ENCODE measurements at places on chromosomes 5 and 9.

- no peak for DNase-seq
- no peak overlapping the region for H3K27ac ChIP-seq
- no peaks in the 10 kb centered on the region for H3K27me3 ChIP-seq
- H3K36me3 ChIP-seq, result no peaks in the 10 kb centered on the region
- no peaks in the 10 kb centered on the region for H3K4me1 ChIP-seq
- H3K4me3 ChIP-seq, result no peak overlapping the region
These were observed 15.5 kb upstream of the SOWAHA start for GRCh38 chr5:132797651-132798050.

GRCh38 chr5:68818057-68818695, 275.6 kb upstream of the SLC30A5 start:
- no peaks in the 10 kb centered on the region for H3K27me3 ChIP-seq
- H3K4me1 ChIP-seq, result no peaks in the 10 kb centered on the region
- no peak for DNase-seq
- H3K27ac ChIP-seq, result no peak overlapping the region
- no peaks in the 10 kb centered on the region for H3K36me3 ChIP-seq

- H3K36me3 ChIP-seq, result peaks cover 40% of the 10 kb centered on the region
- peak overlapping the region; percentile 64 for H3K27ac ChIP-seq
- H3K4me1 ChIP-seq, result peaks cover 28% of the 10 kb centered on the region
- H3K4me3 ChIP-seq, result no peak overlapping the region
- DNase-seq, result no peak
- no peaks in the 10 kb centered on the region for H3K27me3 ChIP-seq
These were observed 3.5 kb downstream of the PHF19 start for GRCh38 chr9:120873512-120873911.

- H3K36me3 ChIP-seq, result no peaks in the 10 kb centered on the region
- no peak overlapping the region for H3K27ac ChIP-seq
- H3K4me1 ChIP-seq, result no peaks in the 10 kb centered on the region
- H3K4me3 ChIP-seq, result no peak overlapping the region
- DNase-seq, result no peak
These were observed 362.4 kb downstream of the NDUFS4 start for GRCh38 chr5:53922508-53923498.

GRCh38 chr9:85534340-85534739, 207.4 kb downstream of the AGTPBP1 start:
- H3K4me1 ChIP-seq, result no peaks in the 10 kb centered on the region
- no peaks in the 10 kb centered on the region for H3K27me3 ChIP-seq
- no peak overlapping the region for H3K27ac ChIP-seq
- no peak overlapping the region for H3K4me3 ChIP-seq

DNA sequence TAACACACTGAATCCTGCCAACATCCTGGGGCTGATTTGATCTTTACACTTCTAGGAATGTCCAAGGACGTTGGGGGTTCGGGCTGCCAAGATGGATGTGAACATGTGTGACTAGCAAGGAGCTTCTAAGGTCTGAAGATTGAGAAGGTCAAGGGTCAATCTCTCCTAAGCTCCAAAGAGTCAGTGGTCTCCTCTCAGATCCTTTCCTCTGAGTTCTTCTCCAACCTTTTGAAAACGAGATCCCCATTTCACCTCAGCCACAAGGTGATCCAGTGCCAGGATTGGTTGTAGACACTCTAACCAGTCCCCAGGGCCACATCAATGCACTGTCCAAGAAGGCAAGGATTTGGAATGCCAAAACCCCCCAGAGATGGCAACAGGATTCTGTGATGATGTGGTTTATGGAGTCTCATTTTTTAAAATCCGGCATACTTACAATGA, 266.8 kb downstream of the NDUFS4 start:
- no peak for DNase-seq
- no peak overlapping the region for H3K27ac ChIP-seq
- no peaks in the 10 kb centered on the region for H3K4me1 ChIP-seq
- no peaks in the 10 kb centered on the region for H3K36me3 ChIP-seq
- H3K27me3 ChIP-seq, result no peaks in the 10 kb centered on the region

DNA sequence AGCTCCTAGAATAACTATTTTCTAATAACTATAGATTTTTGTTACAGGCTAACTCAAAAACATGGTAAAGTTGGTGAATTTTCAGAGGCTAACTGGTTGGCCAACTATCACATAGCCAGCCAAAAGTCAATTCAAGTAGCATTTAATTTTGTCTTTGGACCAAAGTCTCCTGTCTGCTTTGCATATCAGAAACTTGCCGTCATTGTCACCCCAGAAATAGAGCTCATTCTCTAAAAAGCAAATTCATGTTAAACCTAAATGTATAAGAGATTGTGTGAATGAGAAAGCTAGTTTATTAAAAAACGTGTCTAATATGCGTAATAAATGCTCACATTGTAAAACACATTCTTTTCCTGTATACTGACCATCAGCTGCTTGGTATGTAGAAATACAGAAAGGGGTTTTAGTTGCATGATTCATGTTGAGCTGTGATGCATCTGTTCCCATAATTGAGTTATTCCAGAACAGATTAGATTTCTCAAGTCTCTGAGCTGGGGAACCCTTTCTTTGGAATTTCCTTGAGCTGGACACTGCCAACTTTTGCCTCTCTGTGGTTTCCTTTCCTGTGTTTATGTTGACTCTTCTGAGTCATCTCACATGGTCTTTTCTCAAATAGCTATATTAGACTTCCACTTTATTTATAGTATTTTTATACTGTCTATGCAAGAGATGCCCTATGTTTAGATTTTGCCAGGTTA, 7.3 kb downstream of the SRFBP1 start:
- no peaks in the 10 kb centered on the region for H3K36me3 ChIP-seq
- no peak overlapping the region for H3K4me3 ChIP-seq

GRCh38 chr5:126360467-126360866, 62.7 kb upstream of the GRAMD2B start:
- no peak overlapping the region for H3K4me3 ChIP-seq
- no peak for DNase-seq
- no peak overlapping the region for H3K27ac ChIP-seq
- no peaks in the 10 kb centered on the region for H3K36me3 ChIP-seq

GRCh38 chr5:12316812-12317211, 412.6 kb upstream of the CTNND2 start:
- H3K36me3 ChIP-seq, result no peaks in the 10 kb centered on the region
- H3K4me1 ChIP-seq, result no peaks in the 10 kb centered on the region
- no peak for DNase-seq
- H3K4me3 ChIP-seq, result no peak overlapping the region
- no peak overlapping the region for H3K27ac ChIP-seq

DNA sequence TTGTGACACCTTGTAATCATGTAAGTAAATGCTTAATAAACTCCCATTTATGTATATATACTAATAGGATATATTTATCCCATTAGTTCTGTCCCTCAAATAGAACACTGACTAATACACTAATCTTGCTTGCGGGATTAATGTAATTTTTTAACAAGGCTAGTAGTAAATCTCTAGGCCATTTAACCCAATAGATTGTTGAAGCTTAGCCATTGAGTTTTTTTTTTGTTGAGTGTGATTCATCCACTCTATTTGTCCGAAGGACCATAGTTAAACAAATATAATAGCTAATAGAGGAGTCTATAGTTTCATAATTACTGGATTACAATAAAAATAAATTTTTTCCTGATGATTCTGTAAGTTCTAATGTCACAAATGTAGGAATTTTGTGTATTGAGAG, 474.4 kb downstream of the CDH9 start:
- no peak for DNase-seq
- no peak overlapping the region for H3K27ac ChIP-seq
- H3K36me3 ChIP-seq, result no peaks in the 10 kb centered on the region
- no peaks in the 10 kb centered on the region for H3K27me3 ChIP-seq
- H3K4me1 ChIP-seq, result no peaks in the 10 kb centered on the region
- no peak overlapping the region for H3K4me3 ChIP-seq

GRCh38 chr5:33737697-33738096, 154.1 kb downstream of the ADAMTS12 start:
- DNase-seq, result no peak
- no peaks in the 10 kb centered on the region for H3K4me1 ChIP-seq
- no peaks in the 10 kb centered on the region for H3K36me3 ChIP-seq

GRCh38 chr5:38816083-38817030, 29.5 kb upstream of the OSMR start:
- H3K4me1 ChIP-seq, result peaks cover 24% of the 10 kb centered on the region
- no peak for DNase-seq
- H3K36me3 ChIP-seq, result no peaks in the 10 kb centered on the region
- no peak overlapping the region for H3K4me3 ChIP-seq

DNA sequence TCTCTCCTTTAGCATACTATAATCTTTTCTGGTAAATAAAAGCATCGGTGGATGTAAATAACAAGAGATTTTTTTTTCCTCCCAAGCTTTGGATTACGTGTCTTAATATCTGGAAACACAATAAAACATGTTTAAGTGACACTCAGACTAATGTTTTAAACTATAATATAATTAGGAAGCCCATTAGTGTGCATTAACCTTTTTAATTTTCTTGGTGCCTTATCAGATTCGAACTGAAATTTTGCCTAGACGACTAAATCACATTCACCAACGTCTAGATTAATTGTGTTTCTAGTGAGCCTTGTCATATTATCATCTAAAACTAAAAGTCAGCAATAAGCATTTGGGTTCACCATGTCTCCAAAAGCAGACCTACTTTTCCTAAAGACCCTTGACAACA, 110.2 kb downstream of the CDH6 start:
- H3K36me3 ChIP-seq, result no peaks in the 10 kb centered on the region
- H3K4me1 ChIP-seq, result no peaks in the 10 kb centered on the region
- no peak overlapping the region for H3K27ac ChIP-seq

DNA sequence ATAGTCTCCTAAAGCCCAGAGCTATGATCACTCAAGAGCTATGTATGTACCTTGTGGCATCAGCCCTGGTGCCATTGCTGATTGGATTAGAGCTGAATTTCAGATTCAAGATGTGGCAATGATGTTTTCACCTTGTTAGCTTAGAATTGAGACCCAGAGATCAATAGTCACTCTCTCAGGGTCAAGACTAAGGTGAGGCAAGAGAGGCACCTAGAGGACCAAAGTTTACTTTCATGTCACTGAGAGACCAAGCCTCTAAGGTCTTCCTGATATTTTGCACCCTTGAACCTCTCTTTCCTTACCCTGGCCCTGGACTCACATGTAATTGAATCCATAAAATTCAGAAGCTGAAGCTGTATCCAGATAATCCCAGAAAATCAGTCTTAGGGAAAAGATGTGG, 42.8 kb downstream of the BAAT start:
- H3K4me3 ChIP-seq, result no peak overlapping the region
- DNase-seq, result no peak
- H3K27ac ChIP-seq, result no peak overlapping the region
- no peaks in the 10 kb centered on the region for H3K4me1 ChIP-seq

- H3K36me3 ChIP-seq, result no peaks in the 10 kb centered on the region
- peaks cover 19% of the 10 kb centered on the region for H3K4me1 ChIP-seq
- no peak overlapping the region for H3K27ac ChIP-seq
These were observed 2.5 kb downstream of the PTPDC1 start for GRCh38 chr9:94086486-94087345.

- peaks cover 6% of the 10 kb centered on the region for H3K36me3 ChIP-seq
- DNase-seq, result no peak
- no peak overlapping the region for H3K27ac ChIP-seq
- H3K27me3 ChIP-seq, result no peaks in the 10 kb centered on the region
- no peaks in the 10 kb centered on the region for H3K4me1 ChIP-seq
These were observed 35.0 kb downstream of the DROSHA start for GRCh38 chr5:31496891-31497290.

GRCh38 chr9:96327694-96328352, 25.8 kb upstream of the HSD17B3 start:
- no peaks in the 10 kb centered on the region for H3K4me1 ChIP-seq
- no peak overlapping the region for H3K27ac ChIP-seq
- H3K4me3 ChIP-seq, result no peak overlapping the region
- no peaks in the 10 kb centered on the region for H3K27me3 ChIP-seq
- DNase-seq, result no peak
- H3K36me3 ChIP-seq, result peaks cover 21% of the 10 kb centered on the region

DNA sequence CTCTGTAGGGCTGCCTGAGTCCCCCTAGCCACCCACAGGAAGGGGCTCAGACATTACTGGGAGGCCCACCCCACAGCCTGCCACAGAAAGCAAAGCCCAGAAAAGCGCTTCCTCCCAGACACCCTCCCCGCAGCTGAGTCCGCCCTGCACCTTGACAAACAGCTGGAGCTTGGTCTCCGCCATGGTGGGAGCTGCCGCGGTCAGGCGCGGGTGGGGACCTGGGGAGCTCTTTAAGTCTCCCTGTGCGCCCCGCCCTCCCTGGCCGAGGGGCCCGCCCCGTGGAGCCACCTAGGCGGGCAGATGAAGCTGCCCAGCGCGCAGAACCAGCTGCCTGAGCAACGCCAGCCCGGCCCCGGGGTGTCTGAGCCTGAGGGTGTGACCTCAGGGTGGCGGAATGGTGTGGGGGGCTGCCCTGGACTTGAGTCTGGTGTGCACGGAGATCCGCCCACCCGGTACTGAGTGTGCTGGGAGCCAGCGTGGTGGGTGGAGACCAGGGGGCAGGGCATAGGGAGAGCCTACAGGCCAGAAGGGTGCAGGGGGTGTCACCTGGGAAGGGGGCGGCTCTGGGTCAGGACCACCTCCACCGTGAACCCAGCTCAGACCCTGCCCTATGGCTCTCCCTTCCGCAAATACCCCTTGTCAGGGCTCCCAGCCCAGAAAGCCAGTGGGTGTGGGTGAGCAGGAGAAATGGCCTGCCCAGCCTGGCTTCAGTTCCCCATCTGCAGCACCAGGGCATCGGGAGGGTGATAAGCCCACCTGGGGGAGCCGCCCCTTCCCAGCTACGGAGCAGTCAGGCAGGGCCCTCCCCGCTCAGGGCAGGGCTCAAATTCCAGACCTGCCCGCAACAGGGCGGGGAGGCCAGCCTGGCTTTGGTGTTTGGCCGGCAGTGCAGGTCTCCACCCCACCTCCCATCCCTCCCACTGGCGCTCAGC, at the start of gene CLIC3:
Gene CLIC3 (minus strand): TSS at position 208 of the 932 bp plus-strand sequence. CDS start 25 bp downstream, at position 183.
- peak within 1 kb of the TSS; percentile 77 for H3K27ac ChIP-seq
- H3K4me1 ChIP-seq, result peaks cover 87% of the 10 kb centered on the region
- H3K27me3 ChIP-seq, result no peaks in the 10 kb centered on the region
- DNase-seq, result no peak
- peak within 1 kb of the TSS; percentile 31 for H3K4me3 ChIP-seq

- no peaks in the 10 kb centered on the region for H3K4me1 ChIP-seq
- no peak overlapping the region for H3K27ac ChIP-seq
- no peaks in the 10 kb centered on the region for H3K27me3 ChIP-seq
- no peaks in the 10 kb centered on the region for H3K36me3 ChIP-seq
These were observed 695.0 kb upstream of the DMAC1 start for GRCh38 chr9:8494571-8494970.

DNA sequence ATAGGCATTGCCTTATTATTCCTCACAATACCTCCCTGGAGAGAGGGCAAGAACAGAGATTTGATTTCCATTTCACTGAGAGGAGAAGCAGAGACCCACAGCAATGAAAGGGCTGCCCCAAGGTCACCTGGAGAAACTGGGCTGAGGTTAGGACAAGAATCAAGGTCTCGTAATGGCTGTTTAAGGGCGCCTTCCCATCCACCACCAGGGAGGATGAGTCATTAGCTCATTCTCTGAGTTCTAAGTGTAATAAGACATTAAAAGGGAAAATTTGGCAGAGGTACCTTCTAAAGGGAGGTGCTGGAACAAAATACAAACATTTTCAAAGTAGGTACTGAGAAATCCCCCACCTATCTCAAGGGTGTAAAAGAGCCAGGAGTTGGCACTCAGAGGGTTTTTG, 52.6 kb upstream of the TCERG1 start:
- no peak overlapping the region for H3K4me3 ChIP-seq
- DNase-seq, result no peak
- no peaks in the 10 kb centered on the region for H3K27me3 ChIP-seq
- H3K27ac ChIP-seq, result no peak overlapping the region
- H3K4me1 ChIP-seq, result no peaks in the 10 kb centered on the region

GRCh38 chr5:8470489-8470888, 601.5 kb downstream of the MTRR start:
- H3K4me3 ChIP-seq, result no peak overlapping the region
- no peaks in the 10 kb centered on the region for H3K27me3 ChIP-seq
- DNase-seq, result no peak
- H3K36me3 ChIP-seq, result no peaks in the 10 kb centered on the region
- H3K27ac ChIP-seq, result no peak overlapping the region
- H3K4me1 ChIP-seq, result no peaks in the 10 kb centered on the region
